ENCODE measurements at places on chromosomes 11 and 22.

GRCh38 chr11:10881892-10882291, 24.0 kb upstream of the ZBED5 start:
- no peak for DNase-seq

GRCh38 chr11:43920598-43921419, 21.6 kb upstream of the C11orf96 start:
- no peak for DNase-seq

DNA sequence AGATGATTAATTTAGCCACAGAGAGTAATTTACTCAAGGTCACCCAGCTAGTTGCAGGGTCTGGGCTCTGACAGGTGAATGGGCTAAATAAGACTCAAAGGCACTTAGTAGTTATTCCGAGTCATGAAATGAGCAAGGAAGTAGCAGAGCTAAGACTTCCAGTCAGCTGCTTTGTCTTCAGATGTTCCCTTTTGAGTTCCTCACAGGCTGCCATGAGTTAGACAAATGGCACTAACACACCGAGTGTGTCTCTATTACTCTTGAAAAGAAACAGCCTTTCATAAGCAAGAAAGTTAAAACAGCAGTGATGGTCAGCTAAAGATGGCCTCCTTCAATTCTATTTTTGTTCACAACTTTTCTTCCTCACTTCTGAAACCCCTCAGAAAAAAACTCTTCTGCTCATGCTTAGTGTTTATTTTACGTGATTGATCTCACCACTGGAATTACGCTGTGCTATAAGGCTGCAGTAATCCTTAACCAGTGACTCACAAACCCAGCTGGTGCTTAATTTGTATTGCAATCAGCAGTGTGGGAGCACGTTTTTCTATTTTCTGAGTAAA, 389.1 kb downstream of the AASDHPPT start:
- DNase-seq, result no peak

- DNase-seq, result no peak
Observed at GRCh38 chr11:33643167-33643824, 57.3 kb downstream of the C11orf91 start.

DNA sequence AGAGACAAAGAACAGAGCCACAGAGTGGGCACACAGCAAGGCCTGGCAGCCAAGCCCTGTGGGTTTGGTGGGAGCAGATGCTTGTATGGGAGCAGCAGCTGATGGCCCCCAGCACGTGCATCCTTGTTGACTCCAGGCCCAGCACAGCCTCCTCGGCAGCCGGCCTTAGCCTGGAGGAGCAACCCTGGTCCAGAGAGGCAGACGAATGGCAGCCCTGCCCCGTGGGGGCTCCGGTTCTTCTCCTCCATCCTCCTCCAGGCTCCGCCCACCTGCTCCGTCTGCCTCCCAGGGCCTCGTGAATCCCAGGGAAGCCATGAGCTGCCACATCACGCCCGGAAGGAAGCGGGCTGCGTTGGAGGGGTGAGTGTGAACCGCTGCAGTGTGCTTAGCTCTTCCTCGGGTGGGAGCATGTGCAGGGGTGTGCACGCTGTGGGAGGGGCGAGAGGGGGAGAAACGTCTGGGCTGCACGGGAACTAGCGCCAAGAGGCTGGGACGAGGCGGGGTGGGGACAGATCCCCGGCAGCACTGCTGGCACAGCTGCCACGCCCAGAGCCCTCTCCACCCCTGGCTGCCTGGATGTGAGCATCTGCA, 36.3 kb upstream of the JAM3 start:
- no peak for DNase-seq

DNA sequence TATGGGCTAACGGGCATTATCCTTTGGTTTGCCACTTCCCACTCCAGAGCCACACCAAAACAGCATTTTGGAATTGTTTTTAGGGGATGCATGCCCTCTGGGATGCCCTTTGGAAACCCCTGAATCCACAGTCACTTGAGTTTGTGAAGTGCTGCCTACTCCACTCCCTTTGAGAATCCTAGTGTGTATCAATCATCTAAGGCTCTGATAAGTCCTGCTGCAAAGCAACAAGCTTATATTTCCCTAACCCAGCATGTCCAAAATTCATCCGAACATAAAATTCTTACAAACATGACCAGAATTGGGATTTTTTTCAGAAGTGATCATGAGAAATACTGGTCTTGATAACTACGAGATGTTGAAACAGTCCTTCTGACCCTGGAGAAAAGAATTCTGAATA, 387.9 kb downstream of the MN1 start:
- no peak for DNase-seq

DNA sequence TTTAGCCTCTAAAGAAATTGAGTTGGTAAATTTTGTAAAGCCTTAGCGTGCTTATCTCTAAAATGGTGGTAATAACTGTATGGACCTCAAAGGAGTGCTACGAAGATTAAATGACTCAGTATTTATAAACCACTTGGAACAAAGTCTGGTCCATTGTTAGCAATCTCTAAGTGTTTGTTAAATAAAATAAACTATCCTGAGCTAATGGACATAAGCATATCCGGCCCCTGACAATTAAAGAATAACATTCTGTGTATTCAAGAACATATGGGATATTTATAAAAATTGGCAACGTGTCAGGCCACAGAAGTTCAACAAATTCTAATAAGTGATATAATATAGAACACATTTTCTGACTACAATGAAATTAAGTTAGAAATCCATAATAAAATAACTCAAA, 71.0 kb downstream of the MYEOV start:
- no peak for DNase-seq

GRCh38 chr22:20114506-20115475, 1.1 kb upstream of the RANBP1 start:
- DNase-seq, result no peak

DNA sequence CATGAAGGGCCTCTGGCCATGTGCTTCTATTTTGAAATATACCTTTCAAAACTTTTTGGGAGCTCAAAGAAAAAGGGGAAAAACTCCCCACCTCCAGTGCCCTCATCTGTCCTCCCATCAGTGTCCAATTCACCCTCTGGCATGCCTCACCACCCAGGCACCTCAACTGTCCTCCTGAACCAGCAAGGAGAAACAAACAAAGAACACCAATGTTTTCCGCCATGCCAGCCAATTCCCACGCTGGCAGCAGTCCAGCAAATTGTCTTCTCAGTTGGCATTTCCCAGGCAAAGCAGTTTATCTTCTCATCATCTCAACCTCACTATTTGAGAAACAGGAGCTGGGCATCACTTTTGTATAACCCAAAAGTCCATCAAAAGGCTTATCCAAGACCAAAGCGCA, 496.9 kb downstream of the SOX6 start:
- no peak for DNase-seq

GRCh38 chr22:22703203-22703570, 58.8 kb downstream of the GGTLC2 start:
- DNase-seq, result no peak

DNA sequence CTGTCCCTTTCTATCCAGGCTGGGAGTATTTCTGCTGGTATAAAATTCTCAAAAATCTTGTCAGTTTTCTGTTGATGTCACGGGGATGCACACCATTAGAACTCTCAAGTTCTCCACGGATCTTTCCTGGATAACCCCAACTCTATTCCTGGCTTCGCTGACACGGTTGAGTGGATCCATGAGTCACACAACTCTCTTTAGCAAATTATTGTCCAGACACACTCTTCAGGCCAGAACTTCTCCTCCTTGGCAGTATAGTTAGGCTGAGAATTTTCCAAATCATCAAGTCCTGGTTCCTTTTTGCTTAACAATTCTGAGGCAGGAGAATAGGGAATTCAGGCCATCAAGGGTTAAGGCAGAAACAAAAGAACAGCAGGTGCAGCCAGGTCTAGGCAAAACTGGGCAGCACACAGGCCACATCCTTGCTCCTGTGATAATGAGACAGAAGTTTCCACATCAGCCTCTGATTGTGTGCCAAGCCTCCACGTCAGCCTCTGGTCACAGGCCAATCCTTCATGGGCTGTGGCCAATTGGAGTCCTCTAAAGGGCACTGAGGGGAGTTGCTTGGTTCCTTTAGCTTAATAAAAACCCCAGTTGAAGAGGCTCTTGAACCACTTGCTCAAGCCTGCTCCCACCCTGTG, 5.7 kb upstream of the ACAT1 start:
- DNase-seq, result peak; percentile 91

DNA sequence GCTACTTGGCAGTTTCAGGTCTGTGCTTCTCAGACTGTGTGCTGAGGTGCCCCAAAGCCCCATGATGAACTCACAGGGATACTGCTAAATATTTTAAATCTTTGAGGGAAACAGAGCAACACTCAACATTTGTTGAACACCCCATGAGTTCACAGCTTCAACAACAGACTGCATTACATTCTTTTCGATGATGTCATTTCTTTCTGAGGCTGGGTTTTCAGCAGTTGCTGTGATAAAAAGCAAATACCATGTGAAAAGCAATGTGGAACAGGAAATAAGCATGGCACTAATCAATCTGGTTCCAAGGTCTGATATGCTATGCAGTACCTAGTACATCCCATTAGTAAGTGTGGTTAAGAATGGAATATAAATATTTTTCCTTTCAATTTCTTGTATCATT, 82.7 kb downstream of the RPL27A start:
- no peak for DNase-seq

GRCh38 chr11:27277843-27278242, 85.2 kb downstream of the CCDC34 start:
- no peak for DNase-seq

GRCh38 chr11:102465696-102466095, 13.1 kb upstream of the TMEM123 start:
- DNase-seq, result no peak

DNA sequence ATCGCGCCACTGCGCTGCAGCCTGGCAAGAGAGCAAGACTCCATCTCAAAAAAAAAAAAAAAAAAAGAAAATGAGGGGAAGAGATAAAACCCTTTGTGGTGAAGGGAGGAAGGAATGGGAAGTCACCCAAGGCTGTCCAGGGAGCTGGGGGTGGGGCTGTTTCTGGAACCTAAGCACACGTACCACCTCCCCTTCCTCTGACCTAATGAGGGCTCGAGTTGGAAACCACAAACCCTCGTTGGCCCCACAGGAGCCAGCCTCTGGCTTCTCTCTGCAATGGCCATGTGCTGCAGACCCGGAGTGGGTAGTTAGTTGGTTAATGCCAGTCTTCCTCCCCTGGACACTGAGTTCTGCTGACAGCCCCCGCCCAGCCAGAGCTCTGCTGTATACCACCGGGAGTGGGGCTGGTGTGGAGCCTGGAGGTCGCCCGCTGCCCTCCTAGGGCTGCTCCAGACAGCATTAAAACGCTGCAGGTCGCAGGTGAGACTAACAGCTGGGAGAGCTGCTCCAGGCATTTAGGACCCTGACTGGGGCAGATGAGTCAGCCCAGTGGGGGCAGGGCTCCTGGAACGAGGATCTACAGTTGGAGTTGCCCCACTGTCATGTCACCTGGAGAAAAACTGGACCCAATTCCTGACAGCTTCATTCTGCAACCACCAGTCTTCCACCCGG, at the start of gene LGALS12:
Gene LGALS12, plus strand, starts transcription at position 228 of the 672 bp plus-strand sequence. Its CDS starts 375 bp downstream, at position 603.
- DNase-seq, result no peak

GRCh38 chr11:101498891-101499290, 84.9 kb downstream of the TRPC6 start:
- no peak for DNase-seq

All from NCI-H1105 (cell line).